ENCODE measurements at places on chromosomes 4 and X.

- DNase-seq: no peak
Measured at GRCh38 chr4:174241162-174241561, 42.3 kb downstream of the FBXO8 start.

- DNase-seq: no peak
Measured at GRCh38 chr4:57640391-57641100, 530.4 kb upstream of the IGFBP7 start.

- DNase-seq: no peak
Measured at GRCh38 chr4:164536814-164537213, 217.1 kb upstream of the SMIM31 start.

GRCh38 chrX:9114245-9114644 lies 80.3 kb upstream of the FAM9B start:
- DNase-seq: no peak

- no peak for DNase-seq
Measured at GRCh38 chr4:99264927-99265326, 25.9 kb downstream of the ADH1A start.

DNA sequence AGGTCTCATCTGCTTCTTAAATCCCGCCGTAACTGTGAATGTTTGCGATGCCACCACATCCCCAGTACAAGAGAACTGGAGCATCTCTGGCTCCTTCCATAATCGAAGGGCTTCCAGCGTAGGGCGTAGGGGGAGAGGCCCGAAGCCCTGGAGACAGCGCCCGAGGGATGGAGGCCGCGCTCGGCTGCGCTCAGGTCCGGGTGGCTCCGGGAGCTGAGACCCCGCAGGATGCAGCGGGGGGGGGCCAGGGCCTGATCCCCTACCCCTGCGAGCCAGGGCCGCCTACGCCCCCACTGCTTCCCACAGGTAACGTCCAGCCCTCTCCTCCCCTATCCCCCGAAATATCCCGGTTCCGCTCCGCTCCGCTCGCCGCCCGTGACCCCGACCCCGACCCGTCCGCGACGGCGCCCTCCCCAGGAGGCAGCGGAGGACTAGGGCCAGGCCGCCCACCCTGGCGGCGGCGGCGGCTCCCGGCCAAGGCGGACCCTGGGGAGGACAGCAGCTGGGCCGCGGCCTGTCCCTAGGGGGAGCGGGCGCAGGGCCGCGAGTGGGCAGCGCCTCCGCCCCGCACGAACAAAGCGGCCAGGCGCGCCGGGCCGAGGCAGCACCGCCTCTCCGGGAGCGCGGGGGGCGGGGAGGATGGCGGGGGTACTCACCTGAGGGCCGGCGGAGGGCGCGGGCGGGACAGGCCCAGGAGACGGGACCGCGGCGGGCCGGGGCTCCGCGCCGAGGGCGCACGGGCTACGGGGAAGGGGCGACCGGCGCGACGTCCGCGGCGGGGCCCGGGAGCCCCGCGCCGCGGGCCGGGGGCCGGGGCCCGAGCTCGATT lies 723 bp downstream of the WDFY3 start:
- no peak for DNase-seq

- DNase-seq: no peak
Measured at GRCh38 chr4:168220893-168221292, 97.7 kb downstream of the DDX60 start.

- DNase-seq: no peak
Measured at GRCh38 chrX:73481521-73481920, 34.7 kb downstream of the CDX4 start.

DNA sequence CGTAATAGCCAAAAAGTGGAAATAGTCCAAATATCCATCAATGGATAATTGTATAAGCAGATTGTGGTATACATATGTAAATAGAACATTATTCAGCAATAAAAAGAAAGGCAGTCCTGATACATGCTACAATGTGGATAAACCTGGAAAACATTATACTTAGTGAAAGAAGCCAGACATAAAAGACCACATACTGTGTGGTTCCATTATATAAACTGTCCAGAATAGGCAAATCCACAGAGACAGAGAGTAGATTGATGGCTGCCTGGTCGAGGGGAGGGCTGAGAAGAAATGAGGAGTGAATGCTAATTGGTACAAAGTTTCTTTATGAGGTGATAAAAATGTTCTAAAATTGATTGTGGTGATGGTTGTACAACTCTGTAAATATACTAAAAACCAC lies 397.4 kb upstream of the RPS6KA3 start:
- no peak for DNase-seq

DNA sequence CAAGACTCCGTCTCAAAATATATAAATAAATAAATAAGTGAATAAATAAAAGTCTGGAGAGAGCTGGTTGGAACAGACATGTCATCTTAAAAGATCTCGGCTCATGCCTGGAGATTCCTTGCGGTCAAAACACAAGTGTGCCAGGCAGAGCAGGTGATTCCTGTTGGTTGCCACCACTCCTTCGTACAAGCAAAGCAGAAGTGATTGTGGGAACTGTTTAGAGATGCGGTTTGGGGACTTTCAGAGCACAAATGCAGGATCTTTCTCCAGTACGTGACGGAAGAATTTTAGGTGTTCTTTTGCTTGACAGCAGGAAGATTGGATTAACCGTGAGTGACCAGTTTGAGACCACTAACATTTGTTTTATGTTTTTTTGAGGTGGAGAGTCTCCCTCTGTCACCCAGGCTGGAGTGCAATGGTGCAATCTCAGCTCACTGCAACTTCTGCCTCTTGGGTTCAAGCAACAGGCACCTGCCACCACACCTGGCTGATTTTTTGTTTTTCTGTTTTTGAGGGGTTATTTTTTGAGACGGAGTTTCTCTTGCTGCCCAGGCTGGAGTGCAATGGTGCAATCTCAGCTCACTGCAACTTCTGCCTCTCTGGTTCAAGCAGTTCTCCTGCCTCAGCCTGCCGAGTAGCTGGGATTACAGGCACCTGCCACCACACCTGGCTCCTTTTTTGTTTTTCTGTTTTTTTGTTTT lies 2.8 kb upstream of the CRLF2 start:
- DNase-seq: no peak

DNA sequence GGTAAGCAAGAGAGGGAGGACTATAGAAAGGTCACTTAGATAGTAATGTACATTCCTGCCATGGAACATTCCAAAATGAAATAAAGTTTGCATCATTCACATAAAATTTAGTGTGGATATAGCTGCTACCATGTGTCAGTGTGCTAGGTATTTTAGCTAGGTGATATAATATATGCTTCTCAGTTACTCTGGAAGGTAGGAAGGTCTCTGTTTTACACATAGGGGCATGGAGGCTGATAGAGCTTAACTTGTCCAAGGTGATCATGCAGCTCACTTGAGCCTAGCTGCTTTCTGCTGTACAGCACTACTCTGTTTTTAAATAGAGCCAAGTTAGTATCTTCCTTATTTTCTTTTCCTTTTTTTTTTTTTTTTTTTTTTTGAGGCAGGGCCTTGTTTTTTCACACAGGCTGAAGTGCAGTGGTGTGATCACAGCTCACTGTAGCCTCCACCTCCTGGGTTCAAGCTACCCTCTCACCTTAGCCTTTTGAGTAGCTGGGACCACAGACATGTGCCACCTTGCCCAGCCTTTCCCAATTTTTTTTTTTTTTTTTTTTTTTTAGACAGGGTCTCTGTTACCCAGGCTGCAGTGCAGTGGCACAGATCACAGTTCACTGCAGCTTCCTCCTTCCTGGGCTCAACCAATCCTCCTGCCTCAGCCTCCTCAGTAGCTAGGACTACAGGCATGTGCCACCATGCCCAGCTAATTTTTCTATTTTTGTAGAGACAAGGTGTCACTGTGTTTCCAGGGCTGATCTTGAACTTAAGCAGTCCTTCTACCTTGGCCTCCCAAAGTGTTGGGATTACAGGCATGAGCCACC lies 10.4 kb downstream of the AFF1 start:
- no peak for DNase-seq

DNA sequence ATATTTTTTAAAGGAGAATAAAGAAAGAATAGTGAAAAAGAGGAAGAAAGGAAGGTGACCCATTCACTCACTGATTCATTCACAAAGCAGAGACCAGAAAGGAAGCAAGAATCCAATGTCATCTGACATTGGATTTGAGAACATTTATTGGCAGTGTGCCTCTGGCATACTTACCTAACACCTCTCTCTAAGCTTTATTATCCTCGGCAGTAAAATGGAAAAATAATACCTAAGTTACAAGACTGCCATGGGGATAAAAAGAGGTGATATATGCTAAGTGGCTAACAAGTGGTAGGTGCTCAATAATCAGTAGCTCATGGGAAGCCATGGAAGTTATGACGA lies 41.6 kb upstream of the PPARGC1A start:
- DNase-seq: no peak

GRCh38 chr4:165384598-165384997 lies 5.8 kb downstream of the CPE start:
- no peak for DNase-seq

- no peak for DNase-seq
Measured at GRCh38 chrX:103919270-103919637, 43.2 kb upstream of the TMSB15B start.

- DNase-seq: no peak
Measured at GRCh38 chrX:95076449-95076848, 1402.4 kb downstream of the FAM133A start.

- no peak for DNase-seq
Measured at GRCh38 chr4:7358100-7358735, 76.5 kb downstream of the PSAPL1 start.

- no peak for DNase-seq
Measured at GRCh38 chr4:79689740-79690139, 281.7 kb upstream of the GK2 start.

DNA sequence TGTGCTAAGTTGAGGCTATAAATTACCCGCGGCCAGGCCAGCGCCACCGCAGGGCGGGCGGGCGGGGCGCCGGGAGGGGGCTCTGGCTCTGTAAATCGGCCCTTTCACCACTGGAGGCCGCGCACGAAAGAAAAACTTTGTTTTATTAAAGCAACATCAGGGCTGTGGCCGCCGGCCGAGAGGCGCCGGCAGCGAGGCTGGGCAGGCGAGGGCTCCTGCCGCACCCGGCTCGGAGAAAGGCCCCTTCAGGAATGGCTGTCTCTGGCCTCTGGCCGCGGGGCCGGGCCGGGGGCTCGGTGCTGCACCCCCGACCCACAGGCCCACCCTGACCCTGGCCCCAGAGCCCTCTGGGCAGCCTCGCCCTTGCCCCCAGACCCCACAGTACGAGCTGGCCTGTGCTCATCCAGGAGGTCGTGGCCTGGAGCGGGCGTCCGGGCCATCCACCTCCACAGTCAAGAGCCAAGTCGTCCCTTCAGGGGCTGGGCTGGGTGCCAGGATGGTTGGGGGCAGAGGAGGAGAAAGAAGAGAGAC lies 29.5 kb upstream of the FGFR3 start:
- no peak for DNase-seq

GRCh38 chr4:177803151-177803550 lies 360.9 kb upstream of the AGA start:
- DNase-seq: no peak

- DNase-seq: no peak
Measured at GRCh38 chrX:154541896-154542722, 4.5 kb downstream of the G6PD start.

GRCh38 chr4:53541577-53542206 lies 49.6 kb downstream of the LNX1 start:
- no peak for DNase-seq

DNA sequence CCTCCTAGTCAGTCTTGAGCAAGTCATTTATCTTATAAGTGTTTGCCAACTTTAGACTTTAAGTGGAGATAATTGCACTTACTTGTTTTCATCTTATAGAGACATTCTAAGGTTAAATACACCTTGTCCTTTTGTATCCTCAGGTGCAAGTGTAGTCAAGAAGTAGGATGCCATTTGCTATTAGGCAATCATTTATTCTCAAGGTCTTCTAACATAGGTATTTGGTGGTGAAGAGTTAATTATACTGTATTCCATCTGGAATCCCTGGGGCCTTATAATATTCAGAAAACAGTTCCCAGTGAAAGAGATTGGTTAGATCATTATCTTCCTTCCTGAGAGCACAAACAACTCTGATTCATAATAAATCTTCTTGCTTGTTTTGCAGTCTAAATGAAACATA lies 23.7 kb downstream of the SULT1E1 start:
- DNase-seq: no peak

- DNase-seq: no peak
Measured at GRCh38 chr4:54495091-54495490, 162.7 kb upstream of the KIT start.

DNA sequence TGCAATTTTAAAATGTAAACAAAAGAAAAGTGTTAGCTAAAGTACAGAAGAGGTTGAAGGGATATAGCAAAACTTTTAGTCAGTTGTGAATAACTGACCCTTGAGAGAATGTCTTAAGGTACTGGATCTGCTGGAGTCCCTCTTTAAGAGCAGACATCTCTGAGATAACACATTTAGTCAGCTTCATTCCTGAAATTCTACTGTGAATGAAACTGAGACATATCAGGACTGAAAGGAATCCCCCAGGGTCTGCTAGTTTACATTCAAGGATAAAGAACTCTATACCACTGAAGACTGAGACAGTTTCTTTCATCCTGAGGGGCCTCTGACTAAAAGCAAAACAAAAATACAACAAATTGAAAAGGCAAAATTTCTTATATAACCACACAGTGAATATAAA lies 54.4 kb downstream of the PGRMC1 start:
- DNase-seq: no peak

DNA sequence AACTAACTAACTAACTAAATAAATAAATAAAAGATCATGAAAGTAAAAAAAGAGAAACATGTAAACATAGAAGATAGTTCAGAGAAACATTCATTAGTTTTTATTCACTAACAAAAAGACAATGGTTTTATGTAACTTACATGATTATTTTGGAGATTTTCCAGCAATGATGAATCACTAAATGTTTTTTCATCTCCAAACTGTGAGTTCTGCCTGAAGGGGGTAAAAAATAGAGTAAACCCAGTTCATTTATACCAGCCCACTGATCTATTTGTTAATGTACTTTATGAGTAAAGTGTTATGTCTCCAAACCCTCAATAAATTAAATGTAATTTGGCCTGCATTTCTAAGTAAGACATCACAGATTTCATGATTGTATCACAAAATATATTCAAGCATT lies 101.1 kb downstream of the ATP8A1 start:
- DNase-seq: no peak

GRCh38 chr4:172776203-172776861 lies 392.3 kb upstream of the GALNT7 start:
- no peak for DNase-seq

- no peak for DNase-seq
Measured at GRCh38 chr4:107862658-107863057, 37.9 kb downstream of the SGMS2 start.

DNA sequence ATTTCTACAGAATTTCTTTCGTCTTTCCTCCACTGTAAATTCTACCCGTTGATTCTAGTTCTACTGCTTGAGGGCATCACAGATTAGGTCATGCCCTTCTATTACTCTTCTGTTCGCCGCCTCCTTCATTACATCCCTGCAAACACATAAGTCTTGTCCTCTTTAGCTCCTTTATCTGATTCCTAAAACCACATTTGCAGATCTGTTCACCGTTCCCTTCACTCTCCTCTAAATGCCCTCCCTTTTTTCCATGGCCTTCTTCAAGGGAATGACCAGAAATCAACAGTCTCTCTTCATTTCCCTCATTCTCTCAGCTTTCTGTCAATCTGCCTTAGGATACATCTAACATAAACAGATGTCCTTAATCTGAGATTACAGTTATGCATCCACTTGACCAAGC lies 43.1 kb downstream of the BTC start:
- DNase-seq: no peak

GRCh38 chrX:43835559-43835958 lies 46.7 kb downstream of the MAOB start:
- no peak for DNase-seq

- DNase-seq: no peak
Measured at GRCh38 chrX:81232218-81232617, 30.3 kb downstream of the SH3BGRL start.
